ENCODE measurements at places on chromosomes 7 and 10.

DNA sequence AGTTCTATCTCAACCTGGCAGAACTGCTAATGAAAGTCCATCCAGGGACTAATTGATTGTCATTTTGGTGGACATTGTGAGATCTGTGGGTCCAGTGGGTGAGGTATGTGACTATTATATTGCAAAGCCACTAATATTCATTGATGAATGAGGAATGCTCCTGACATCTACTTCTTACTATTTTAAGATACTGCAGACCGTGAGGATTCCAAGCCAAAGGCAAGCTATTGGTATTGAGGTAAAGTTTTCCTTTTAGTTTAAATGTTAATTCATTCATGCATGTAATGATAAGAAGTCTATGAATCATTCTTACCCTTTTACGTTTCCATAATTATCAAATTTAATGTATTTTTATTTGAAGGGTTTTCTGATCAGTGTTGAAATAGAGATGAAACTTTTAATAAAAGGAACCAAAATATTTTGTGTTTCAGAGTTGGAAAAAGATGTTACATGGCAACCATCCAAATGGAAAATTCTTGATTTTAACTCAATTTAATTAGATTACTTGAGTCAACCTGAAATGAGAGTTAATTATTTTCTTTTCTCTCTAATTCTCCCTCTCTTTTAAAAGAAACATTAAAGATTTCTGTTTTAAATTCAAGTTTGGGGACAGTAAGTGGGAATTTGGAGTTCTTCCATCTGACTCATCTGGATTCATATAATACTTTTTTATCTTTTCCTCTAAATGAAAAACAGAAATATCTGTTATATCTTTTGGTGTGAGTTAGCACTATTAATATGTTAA, 39.6 kb downstream of the NUP205 start:
- DNase-seq: no peak

GRCh38 chr10:108662975-108663374, 1260.3 kb downstream of the XPNPEP1 start:
- no peak for DNase-seq

DNA sequence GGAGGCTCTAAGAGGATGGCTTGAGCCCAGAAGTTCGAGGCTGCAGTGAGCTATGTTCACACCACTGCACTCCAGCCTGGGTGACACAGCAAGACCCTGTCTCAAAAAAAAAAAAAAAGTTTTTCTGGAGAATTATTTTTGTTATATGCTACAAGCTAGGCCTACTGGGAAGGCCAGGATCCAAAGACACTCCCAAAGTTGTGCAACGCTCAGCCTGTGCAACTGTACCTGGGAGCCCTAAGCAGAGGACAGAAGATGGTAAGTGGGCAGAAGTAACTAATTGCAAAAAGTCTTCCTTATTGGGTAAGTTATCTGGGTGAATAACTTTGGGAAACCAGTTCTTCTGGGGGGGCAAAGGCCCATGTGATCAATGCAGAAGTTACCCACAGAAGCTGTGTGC, 17.3 kb downstream of the HIP1 start:
- no peak for DNase-seq

- no peak for DNase-seq
These were observed 19.9 kb downstream of the SCRN1 start for GRCh38 chr7:29969738-29970137.

GRCh38 chr10:27622596-27622995, 118.5 kb downstream of the RAB18 start:
- no peak for DNase-seq

GRCh38 chr7:82805527-82805960, 357.1 kb downstream of the PCLO start:
- peak; percentile 75 for DNase-seq

DNA sequence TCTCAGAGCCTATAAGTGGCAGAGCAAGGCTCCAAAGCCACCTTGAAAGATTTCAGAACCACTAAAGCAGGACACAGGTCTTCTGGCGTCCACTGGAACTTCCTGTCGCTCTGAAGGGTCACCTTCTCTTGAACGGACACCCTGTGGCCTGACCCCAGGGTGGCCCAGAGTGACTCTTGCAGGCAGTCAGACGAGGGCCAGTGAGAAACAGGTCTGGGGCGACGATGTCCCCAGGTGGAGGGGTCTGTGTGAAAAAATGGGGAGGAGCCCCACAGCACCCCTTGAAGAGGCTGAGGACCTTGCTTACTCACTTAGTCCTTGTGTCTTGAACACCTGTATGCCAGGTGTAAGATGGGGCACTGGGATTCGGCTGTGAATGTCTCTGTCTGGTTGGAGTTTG, 946 bp upstream of the RASGEF1A start:
- DNase-seq: no peak

GRCh38 chr10:100868382-100868781, 44.4 kb upstream of the SLF2 start:
- DNase-seq: no peak

GRCh38 chr7:39400836-39401235, 165.4 kb upstream of the YAE1 start:
- DNase-seq: no peak

DNA sequence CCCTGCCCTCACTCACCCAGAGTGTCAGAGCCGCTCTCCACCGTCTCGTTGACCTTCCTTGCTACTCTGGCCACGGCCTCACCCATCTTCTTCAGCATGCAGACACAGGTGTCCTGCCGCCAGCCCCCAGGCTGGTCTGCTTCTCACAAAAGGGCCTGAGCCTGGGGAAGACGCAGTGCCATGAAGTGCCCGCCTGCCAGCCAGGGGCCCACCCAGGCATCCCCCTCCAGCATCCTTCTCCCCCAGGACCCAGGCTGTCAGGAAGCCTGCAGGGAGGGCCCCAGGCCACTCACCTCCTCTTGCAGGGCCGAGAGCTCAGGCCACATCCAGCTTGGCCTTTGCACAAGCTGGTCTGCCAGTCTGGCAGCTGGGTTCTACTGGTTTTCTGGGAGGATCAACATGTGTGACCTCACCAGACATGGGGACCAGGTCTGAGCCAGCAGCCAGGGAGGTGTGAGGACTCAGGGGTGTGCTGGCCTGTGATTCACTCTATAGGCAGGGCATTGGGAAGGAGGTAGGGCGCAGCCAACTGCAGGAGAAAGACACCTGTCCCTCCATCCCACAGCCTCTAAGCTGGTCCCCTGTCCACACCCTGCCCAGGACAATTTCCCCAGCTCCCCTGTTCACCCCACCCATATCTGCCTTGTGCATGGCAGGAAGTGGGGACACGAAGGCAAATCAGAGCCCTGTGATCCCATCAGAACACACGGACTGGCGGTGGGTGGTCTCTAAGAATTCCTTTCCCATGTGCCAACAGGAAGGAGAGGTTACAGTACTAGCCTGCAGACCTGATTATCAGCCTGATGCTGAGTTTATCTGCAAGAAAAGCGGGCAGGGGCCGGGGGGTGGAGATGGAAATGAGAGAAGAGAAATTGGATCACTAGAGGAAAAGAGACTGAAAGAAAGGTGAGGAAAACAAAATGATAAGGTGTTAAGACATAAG, 5.7 kb downstream of the LRRC20 start:
- DNase-seq: no peak

- DNase-seq: no peak
These were observed 29.8 kb downstream of the TES start for GRCh38 chr7:116240024-116240668.

DNA sequence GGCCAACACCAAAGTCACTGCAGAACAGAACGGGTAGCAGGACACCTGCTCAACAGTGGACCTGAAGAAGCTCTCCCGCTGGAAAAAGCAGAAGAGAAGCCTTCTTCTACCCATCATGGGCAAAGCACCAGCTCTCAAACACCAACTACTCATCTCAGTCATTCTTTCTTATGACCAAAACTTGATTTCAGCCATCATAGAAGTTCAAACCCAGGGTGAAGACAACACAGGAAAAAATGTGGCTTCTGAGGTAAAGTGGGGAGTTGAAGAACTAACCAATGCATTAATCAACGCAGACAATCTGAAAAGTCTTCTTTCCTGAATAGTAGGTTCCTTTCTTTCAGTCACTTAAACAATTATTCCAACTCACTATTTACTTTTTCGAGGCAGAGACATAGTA, 83.3 kb downstream of the ELMO1 start:
- DNase-seq: no peak

GRCh38 chr10:30439931-30440330, 5.9 kb downstream of the MAP3K8 start:
- DNase-seq: no peak

DNA sequence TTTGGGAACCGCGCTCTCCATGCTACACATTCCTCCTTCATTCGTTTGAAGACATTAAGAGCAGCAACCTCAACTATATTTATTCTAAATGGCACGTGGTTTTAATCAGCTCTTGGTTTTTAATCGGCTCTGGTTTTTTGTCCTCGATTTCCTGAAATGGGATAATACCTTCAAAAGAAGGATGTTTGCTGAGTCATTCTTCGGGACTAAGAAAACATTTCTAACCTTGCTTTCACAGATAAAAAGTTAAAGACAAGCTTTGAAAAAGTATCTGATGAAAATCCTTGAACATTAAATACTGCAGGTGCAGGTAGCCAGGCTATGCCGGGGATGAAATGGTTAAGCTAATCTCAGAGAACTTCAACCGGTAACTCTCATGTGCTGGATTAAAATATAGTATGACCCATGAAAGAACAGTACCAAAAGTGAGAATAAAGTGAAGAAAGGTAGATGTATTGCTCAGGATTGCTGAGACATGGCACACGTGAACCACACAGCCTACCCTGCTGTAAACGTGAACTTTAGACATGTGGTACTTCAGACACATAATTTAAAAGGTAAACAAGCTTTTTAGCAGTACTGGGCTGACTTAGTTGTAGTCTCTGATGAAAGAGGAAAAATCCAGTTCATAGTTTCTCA, 89.1 kb downstream of the PTPRN2 start:
- no peak for DNase-seq

- no peak for DNase-seq
These were observed 120.0 kb downstream of the MALRD1 start for GRCh38 chr10:19168584-19168983.
